ENCODE measurements at places on chromosomes 5 and 9.
A peak's percentile ranks its signal among the peaks of the same experiment; 100 is the strongest.

DNA sequence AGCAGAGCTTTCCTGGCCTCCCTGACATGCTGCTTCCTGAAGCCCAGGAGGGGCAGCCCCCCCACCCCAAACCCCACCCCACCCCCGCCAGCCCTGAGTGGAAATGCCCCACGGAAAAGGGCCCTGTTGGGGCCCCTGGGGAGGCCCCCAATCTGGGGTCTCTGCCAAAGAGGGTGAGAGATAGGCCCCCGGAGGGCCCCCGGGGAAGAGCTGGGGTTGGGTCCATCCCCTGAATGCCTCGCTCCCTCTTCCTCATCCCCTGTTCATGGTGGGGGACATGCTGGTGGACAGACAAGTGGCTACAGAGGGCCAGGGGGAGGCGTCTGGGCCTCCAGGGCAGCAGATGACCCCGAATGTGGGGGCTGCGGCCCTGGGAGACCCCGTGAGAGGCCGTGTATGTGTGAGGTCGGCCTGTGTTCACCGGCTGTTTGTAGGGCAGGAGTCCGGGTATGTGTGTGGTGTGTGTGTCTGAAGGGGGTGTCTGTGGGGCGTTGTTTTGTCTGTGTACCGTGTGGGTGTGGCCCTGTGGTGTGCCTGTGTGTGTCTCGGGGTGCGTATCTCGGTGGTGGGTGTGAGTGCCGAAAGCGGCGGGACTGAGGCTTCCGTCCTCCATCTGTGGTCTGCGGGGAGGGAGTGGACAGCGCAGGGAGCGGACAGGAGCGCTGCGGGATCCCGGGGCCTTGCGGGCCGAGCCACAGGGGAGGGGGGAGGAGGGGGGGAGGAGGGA is 11.3 kb downstream of the C9orf50 start:
- peaks cover 52% of the 10 kb centered on the region for H3K4me1 ChIP-seq
- no peaks in the 10 kb centered on the region for H3K36me3 ChIP-seq
- H3K4me3 ChIP-seq: peak overlapping the region; percentile 54
- H3K27ac ChIP-seq: peak overlapping the region; percentile 95
- no peaks in the 10 kb centered on the region for H3K27me3 ChIP-seq
- no peak for DNase-seq

DNA sequence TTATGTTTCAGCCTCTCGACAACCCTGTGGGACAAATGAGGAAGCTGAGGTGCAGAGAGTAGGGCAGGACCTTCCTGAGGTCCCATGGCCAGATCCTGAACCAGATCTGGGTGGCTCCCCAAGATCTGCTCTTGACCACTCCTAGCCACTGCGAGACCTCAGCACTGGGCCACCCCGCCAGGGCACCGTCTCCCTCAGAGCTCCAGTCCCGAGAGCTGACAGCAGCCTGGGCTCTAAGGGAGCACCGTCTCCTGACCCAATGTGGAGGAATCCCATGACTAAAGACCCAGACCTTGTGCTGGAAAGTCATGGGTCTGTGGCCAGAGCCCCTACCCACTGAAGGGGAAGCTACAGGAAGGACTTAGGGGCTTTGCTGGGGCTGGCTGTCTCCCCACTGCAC is 4.5 kb upstream of the LMX1B start:
- H3K36me3 ChIP-seq: no peaks in the 10 kb centered on the region
- H3K27me3 ChIP-seq: peaks cover 17% of the 10 kb centered on the region
- H3K4me3 ChIP-seq: no peak overlapping the region
- H3K27ac ChIP-seq: no peak overlapping the region

- no peaks in the 10 kb centered on the region for H3K36me3 ChIP-seq
- H3K4me3 ChIP-seq: no peak overlapping the region
- no peaks in the 10 kb centered on the region for H3K4me1 ChIP-seq
- no peak overlapping the region for H3K27ac ChIP-seq
- H3K27me3 ChIP-seq: no peaks in the 10 kb centered on the region
Observed at GRCh38 chr5:36521838-36522745, 84.3 kb upstream of the SLC1A3 start.

DNA sequence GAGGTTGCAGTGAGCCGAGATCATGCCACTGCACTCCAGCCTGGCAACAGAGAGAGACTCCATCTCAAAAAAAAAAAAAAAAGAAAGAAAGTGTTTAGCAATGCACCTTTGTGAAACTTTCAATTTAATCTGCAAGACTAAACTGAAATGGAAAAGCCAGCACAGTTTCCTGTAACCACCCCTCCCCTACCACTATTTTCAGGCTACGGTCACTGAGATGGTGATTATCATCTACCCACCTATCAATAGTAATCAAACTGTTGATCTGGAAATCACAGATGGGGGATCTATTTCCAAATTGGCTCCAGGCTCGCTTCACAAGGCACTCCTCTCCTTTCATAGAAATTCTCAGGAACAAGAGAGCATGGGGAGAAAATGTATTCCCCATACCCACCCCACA is 30.6 kb upstream of the IL7R start:
- H3K36me3 ChIP-seq: no peaks in the 10 kb centered on the region
- no peak overlapping the region for H3K4me3 ChIP-seq
- H3K27me3 ChIP-seq: no peaks in the 10 kb centered on the region
- H3K27ac ChIP-seq: no peak overlapping the region
- no peak for DNase-seq
- no peaks in the 10 kb centered on the region for H3K4me1 ChIP-seq

GRCh38 chr5:82151662-82152061 is 126.5 kb downstream of the RPS23 start:
- no peak for DNase-seq
- no peaks in the 10 kb centered on the region for H3K27me3 ChIP-seq
- no peaks in the 10 kb centered on the region for H3K4me1 ChIP-seq
- H3K27ac ChIP-seq: no peak overlapping the region

All from vagina (tissue), 2 donors.